ENCODE measurements at places on chromosomes 3 and 15. TPM values are rescaled to one million over a fixed set of nuclear protein-coding genes. Genes with fewer than 3 reads are reported as not detected.

The SAMMSON gene
- 0.33 TPM for total RNA-seq

The TRIP4 gene
- 26.2 TPM for total RNA-seq

The SMAD6 gene
- total RNA-seq: 17.4 TPM

The ANAPC13 gene
- 43.5 TPM for total RNA-seq

The LEKR1 gene
- 1.4 TPM for total RNA-seq

The GHSR gene
- not detected for total RNA-seq

The GHRL gene
- total RNA-seq: 1.2 TPM

The ACTRT3 gene
- 2.4 TPM for total RNA-seq

The PRR20G gene
- not detected for total RNA-seq

The TARS3 gene
- total RNA-seq: 10.3 TPM

The VEPH1 gene
- 1.7 TPM for total RNA-seq

The GPR171 gene
- total RNA-seq: 0.83 TPM

The POLG gene
- total RNA-seq: 47.9 TPM

The CYP19A1 gene
- 1.8 TPM for total RNA-seq

The GAP43 gene
- 0.76 TPM for total RNA-seq

The CNTN3 gene
- 5.3 TPM for total RNA-seq

The NOX5 gene
- 0.09 TPM for total RNA-seq

The SGO1 gene
- 0.23 TPM for total RNA-seq

The RFT1 gene
- 13.6 TPM for total RNA-seq

The CLDN11 gene
- 41.5 TPM for total RNA-seq

The MME gene
- 3.2 TPM for total RNA-seq

The PDIA3 gene
- 258 TPM for total RNA-seq

The BNC1 gene
- total RNA-seq: 0.29 TPM

The FOXB1 gene
- not detected for total RNA-seq

The DBR1 gene
- 10.6 TPM for total RNA-seq

The STAC gene
- 6.5 TPM for total RNA-seq

The DUOXA1 gene
- 0.81 TPM for total RNA-seq

The ATP13A5 gene
- total RNA-seq: not detected

The WDR93 gene
- total RNA-seq: not detected
